ENCODE measurements at places on chromosomes 7 and 10.

- no peak for DNase-seq
These were observed 91.7 kb downstream of the CUBN start for GRCh38 chr10:17037910-17038309.

GRCh38 chr10:84341538-84341856 is 13.1 kb downstream of the CCSER2 start:
- DNase-seq, result no peak

GRCh38 chr7:4840079-4840501 is 21.7 kb downstream of the PAPOLB start:
- DNase-seq, result no peak

DNA sequence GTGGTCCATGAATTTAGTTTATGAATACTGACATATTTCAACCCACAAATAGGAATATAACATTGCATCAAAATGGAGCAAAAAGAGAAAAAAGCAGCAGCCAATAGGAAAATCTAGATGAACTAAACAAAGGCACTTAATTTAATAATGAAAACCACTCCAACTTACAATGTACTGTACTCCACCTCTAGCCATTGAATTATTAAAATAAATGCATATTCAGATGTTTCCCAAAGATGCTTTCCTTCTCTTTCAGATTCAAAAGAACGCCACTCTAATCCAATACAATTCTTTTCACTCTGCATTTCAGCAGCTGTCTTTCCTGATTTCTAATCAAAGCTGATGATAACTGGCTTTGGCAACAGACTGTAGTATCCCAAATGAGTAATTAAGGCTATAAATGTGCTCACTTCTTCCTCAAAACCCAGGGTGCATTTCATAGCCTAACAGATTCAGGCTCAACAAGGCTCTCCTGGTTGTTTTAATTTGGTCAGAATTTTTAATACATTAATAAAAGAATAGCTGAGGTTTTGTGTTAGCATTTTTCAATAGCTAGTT is 577.1 kb downstream of the PARD3 start:
- no peak for DNase-seq

DNA sequence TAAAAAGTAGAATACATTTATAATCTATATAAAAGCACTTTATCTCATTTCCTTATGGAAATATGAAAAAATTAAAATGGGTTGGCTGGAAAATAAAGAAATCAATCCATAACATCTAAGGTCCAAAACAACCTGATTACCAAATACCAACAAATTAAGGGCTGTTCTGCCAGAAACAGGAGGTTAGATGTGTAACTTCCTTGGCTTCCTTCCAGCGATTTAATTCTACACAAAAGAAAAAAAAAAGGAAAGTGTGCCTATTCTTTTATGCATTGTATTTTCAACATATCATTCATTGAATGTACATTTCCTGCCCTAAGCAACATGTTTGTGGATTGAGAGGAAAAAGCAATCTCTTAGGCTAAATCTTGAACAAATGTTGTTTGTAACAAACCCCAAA is 36.2 kb upstream of the USP6NL start:
- DNase-seq, result peak; percentile 81

All from dermis microvascular lymphatic vessel endothelial cell (primary cell).